ENCODE measurements at places on chromosomes 11 and 22.

DNA sequence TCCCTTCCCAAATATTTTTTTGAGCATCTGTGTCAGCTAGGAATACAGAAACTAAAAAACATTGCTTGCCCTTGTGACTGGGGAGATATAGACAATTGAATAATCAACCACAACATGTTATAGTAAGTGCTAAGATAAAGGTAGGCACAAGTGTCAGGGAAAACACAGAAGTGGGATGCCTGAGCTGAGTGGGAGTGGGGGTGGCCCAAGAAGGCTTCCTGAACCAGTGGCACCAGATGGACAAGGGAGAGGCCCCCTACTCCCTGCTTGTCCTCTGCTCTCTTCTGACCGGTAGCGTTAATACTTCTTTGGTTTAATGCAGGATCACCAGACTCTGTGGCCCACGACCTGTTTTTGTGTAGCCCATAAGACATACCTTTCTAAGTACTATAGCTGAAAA, 48.8 kb downstream of the PACS1 start:
- H3K36me3 ChIP-seq, result no peaks in the 10 kb centered on the region
- H3K27ac ChIP-seq, result peak overlapping the region; percentile 22
- no peak overlapping the region for H3K4me3 ChIP-seq
- H3K27me3 ChIP-seq, result no peaks in the 10 kb centered on the region

GRCh38 chr22:35687461-35687860, 30.2 kb upstream of the APOL5 start:
- no peak overlapping the region for H3K4me3 ChIP-seq
- no peaks in the 10 kb centered on the region for H3K36me3 ChIP-seq
- H3K27me3 ChIP-seq, result no peaks in the 10 kb centered on the region
- no peak for DNase-seq

GRCh38 chr11:65997286-65997685, 4.7 kb downstream of the EIF1AD start:
- H3K36me3 ChIP-seq, result peaks cover 49% of the 10 kb centered on the region
- no peak overlapping the region for H3K4me3 ChIP-seq
- no peak for DNase-seq

GRCh38 chr11:76469141-76469540, 24.3 kb downstream of the EMSY start:
- no peaks in the 10 kb centered on the region for H3K27me3 ChIP-seq
- H3K27ac ChIP-seq, result no peak overlapping the region
- DNase-seq, result no peak
- H3K4me3 ChIP-seq, result no peak overlapping the region
- no peaks in the 10 kb centered on the region for H3K4me1 ChIP-seq
- H3K36me3 ChIP-seq, result peaks cover 39% of the 10 kb centered on the region

- H3K4me1 ChIP-seq, result no peaks in the 10 kb centered on the region
- H3K27ac ChIP-seq, result no peak overlapping the region
- no peak for DNase-seq
- no peaks in the 10 kb centered on the region for H3K36me3 ChIP-seq
- no peak overlapping the region for H3K4me3 ChIP-seq
Measured at GRCh38 chr11:106621484-106621883, 396.8 kb downstream of the GUCY1A2 start.

DNA sequence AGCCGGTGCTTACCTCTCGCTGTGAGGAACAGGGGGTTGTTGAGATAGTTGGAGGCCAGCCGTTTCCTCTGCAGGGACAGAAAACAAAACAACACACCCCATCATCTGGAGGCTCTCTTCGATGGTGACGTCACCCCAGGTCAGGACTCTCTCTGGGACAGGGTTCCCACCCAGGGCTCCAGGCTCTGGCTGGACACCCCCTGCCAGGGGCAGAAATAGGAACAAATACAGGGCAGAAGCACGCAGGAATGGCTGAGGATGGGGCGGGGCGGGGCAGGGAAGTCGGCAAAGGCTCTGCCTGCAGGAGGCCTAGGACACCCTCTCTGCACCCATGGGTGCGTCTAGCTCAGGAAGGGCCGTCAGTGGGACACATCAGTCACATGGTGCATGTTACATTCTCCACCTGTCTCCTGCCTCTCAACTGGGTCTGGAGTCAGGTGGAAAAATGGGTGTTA, 118.5 kb downstream of the PHF21B start:
- no peaks in the 10 kb centered on the region for H3K4me1 ChIP-seq
- peaks cover 8% of the 10 kb centered on the region for H3K27me3 ChIP-seq
- no peak overlapping the region for H3K4me3 ChIP-seq
- DNase-seq, result no peak
- H3K27ac ChIP-seq, result no peak overlapping the region

DNA sequence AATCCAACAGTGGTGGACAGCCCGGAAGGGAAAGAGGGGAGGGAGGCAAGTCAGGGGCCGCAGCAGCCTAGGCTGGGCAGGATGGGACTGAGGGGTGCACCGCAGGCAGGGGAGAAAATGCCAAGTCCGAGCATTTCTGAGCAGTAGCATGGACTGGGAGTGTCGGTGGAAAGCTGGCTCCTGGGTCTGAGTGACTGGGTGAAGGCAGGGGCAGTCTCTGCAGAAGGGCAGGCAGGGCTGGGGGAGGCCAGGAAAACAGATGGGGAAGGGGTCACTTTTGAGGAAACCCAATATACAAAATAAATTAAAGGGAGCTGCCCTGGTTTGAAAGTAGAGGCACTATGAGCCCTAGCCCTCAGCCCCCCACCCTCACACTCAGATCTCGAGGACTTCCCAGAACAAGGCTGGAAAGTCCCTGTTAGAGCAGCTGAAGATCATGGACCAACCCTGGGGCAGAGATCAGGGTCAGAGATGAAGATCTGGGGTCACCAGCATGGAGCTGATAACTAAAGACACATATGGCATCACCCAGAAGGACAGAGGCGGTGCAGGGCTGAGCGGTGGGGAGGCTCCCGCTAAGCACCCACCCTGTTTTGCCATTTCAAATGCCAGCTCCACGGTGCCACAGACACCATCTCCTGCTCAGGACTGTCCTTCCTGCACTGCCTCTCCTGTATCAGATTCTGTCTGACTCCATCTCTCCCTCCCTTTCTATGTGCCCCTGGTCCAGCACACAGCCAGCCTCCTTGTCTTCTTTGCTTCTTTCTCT, 32.4 kb upstream of the ETS1 start:
- no peaks in the 10 kb centered on the region for H3K36me3 ChIP-seq
- DNase-seq, result no peak
- no peaks in the 10 kb centered on the region for H3K27me3 ChIP-seq
- no peak overlapping the region for H3K27ac ChIP-seq
- H3K4me1 ChIP-seq, result peaks cover 42% of the 10 kb centered on the region

DNA sequence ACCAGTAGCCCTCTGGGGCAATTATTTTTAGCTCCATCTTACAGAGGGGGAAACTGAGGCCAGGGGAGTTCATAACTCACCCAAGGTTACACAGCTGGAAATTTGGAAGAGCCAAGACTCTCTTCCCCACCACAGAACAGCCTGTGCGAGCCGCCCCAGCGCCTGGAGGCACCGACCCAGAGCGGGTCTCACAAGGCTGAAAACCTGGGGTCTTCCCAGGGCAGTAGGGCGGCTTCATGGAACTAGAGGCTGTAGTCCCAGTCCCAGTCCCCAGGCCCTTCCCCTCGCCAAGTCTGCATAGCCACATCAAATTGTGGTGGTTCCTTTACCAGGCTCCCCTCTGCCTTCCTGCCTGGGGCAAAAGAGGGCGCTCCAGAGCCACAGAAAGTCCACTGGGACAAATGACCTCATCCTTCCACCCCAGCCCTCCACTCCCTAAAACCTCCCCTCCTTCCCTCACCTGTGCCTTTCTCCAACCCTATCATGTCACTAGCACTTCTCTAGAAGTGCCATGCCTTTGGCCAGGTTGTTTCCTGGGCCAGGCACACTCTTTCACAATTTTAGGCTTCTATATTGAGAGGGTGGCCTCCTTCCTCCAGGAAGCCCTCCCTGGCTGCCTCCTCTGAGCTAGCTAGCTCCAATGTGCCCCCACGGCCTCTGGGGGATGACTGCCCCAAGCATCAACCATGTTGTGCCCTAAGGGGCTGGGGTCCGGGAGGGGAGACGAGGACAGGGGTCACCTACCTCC, 15.2 kb upstream of the CDC42EP1 start:
- no peaks in the 10 kb centered on the region for H3K27me3 ChIP-seq
- H3K4me3 ChIP-seq, result no peak overlapping the region
- H3K27ac ChIP-seq, result no peak overlapping the region
- DNase-seq, result peak; percentile 47

DNA sequence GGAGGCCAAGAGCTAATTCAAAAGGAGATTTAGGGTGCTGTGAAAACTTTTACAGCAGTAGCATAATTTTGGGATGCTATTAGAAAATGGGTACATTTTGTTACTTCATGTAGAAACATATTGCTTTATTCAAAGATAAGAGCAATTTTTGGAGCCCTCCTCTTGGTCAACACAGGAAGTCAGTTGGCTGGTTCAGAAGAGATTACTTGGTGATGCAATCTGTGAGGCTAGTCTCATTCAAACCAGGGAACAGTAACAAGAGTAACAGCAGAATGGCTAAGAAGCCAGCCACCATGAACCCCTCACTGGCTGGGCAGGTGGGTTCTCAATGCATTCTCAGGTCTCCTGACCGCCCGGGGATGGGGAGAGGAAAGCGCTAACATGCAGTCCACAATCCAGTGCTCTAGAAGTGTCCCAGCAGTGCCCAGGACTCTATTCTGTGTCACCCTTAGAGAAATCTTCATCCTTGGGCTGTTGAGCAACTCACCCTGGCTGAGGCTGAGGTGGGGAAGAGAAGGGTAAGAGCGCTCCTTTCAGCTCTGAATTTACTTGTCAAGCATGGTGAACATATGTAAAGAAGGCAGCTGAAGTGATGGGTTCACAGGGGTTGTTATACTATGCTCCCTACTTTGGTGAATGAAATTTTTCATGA, 262.2 kb upstream of the UBASH3B start:
- DNase-seq, result no peak
- no peaks in the 10 kb centered on the region for H3K36me3 ChIP-seq
- H3K4me3 ChIP-seq, result no peak overlapping the region
- no peak overlapping the region for H3K27ac ChIP-seq
- H3K27me3 ChIP-seq, result peaks cover 2% of the 10 kb centered on the region

- H3K27ac ChIP-seq, result no peak overlapping the region
- no peak overlapping the region for H3K4me3 ChIP-seq
- H3K27me3 ChIP-seq, result no peaks in the 10 kb centered on the region
- peaks cover 2% of the 10 kb centered on the region for H3K4me1 ChIP-seq
- no peak for DNase-seq
Measured at GRCh38 chr22:50009765-50010675, 2.5 kb downstream of the IL17REL start.

DNA sequence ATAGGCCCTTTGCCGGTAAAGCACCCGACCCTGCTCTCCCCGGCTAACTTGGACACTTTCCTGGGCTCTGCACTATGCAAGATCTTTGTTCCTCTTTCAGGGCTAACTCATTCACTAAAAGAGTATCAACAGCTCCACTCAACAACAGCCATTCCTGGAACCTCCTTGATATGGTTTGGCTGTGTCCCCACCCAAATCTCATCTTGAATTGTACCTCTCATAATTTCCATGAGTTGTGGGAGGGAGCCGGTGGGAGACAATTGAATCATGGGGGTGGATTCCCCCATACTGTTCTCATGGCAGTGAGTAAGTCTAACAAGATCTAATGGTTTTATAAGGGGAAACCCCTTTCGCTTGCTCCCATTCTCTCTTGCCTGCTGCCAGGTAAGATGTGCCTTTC, 330.0 kb downstream of the TENM4 start:
- no peak overlapping the region for H3K4me3 ChIP-seq
- no peaks in the 10 kb centered on the region for H3K4me1 ChIP-seq
- H3K27ac ChIP-seq, result no peak overlapping the region
- H3K27me3 ChIP-seq, result no peaks in the 10 kb centered on the region

- no peaks in the 10 kb centered on the region for H3K27me3 ChIP-seq
- no peaks in the 10 kb centered on the region for H3K4me1 ChIP-seq
- H3K36me3 ChIP-seq, result no peaks in the 10 kb centered on the region
- H3K27ac ChIP-seq, result no peak overlapping the region
Measured at GRCh38 chr11:60124802-60125432, 36.5 kb downstream of the MS4A2 start.

DNA sequence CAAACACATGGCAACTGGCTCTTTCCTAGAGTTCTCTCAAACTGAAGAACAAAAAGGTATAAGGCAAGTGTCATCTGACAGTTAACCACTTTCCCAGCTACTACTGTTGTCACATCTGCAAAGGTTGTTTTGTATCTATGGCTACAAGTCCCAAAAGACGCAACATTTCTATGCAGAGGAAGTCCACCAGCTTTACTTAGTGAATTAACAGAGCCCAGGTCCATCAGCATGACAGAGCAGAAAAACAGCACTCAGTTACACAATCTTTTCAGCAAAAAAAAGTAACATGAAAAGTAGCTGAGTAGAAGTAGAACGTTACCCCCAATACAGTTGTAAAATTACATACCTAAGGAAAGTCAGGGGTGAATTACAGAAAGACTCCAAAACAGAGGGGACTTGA, 12.1 kb downstream of the CPSF7 start:
- H3K4me3 ChIP-seq, result no peak overlapping the region
- H3K27ac ChIP-seq, result no peak overlapping the region
- no peaks in the 10 kb centered on the region for H3K27me3 ChIP-seq
- H3K4me1 ChIP-seq, result peaks cover 2% of the 10 kb centered on the region
- DNase-seq, result no peak
- peaks cover 26% of the 10 kb centered on the region for H3K36me3 ChIP-seq

Data from T-cell (primary cell).